ENCODE measurements at places on chromosomes 5 and 9. TPM values are rescaled to one million over a fixed set of nuclear protein-coding genes. Genes with fewer than 3 reads are reported as not detected.

- DNase-seq, result no peak
Measured at GRCh38 chr5:66247176-66247960, 103.3 kb downstream of the SREK1 start.

GRCh38 chr5:109519416-109519815 is 109.6 kb upstream of the PJA2 start:
- DNase-seq, result no peak

Gene CETN3
- total RNA-seq, result 36.7 TPM

Gene TMEM171
- total RNA-seq, result not detected

- DNase-seq, result no peak
Measured at GRCh38 chr5:95043234-95043633, 241.7 kb downstream of the MCTP1 start.

GRCh38 chr9:35488021-35488420 is 1.9 kb upstream of the RUSC2 start:
- no peak for DNase-seq

- DNase-seq, result no peak
Measured at GRCh38 chr5:56725711-56726411, 89.5 kb upstream of the MAP3K1 start.

- no peak for DNase-seq
Measured at GRCh38 chr9:108859459-108860114, 2.5 kb upstream of the ACTL7A start.

Gene PDCD1LG2
- total RNA-seq, result 1.1 TPM

- DNase-seq, result no peak
Measured at GRCh38 chr5:15887093-15887492, 292.5 kb downstream of the MARCHF11 start.

Gene CTXN3
- not detected for total RNA-seq

GRCh38 chr5:58666598-58667581 is 84.0 kb downstream of the RAB3C start:
- no peak for DNase-seq

- DNase-seq, result no peak
Measured at GRCh38 chr9:6845880-6846279, 88.1 kb downstream of the KDM4C start.

DNA sequence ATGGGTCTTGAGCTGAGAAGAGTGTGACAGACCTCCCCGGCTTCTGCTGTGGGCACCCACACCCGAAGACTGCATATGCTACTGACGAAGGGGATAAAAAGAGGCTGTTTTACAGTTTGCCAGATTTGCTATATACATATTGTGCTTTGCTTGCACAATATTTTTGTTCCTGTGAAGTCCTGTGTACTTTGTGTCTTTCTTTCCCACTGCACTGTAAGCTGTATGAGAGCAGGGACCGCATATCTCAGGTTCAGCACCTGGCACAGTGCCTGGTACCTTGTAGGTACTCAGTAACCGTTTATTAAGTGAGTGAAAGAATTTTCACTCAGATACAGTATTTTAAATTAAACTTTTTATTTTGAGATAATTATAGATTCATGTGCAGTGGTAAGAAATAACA is 8.2 kb upstream of the GARNL3 start:
- DNase-seq, result no peak

- no peak for DNase-seq
Measured at GRCh38 chr5:142320430-142320738, 4.4 kb downstream of the SPRY4 start.

Gene PCDHB16
- 18.3 TPM for total RNA-seq

Gene CYSRT1
- total RNA-seq, result not detected

GRCh38 chr5:150143350-150144245 is 12.0 kb downstream of the PDGFRB start:
- DNase-seq, result peak; percentile 95

DNA sequence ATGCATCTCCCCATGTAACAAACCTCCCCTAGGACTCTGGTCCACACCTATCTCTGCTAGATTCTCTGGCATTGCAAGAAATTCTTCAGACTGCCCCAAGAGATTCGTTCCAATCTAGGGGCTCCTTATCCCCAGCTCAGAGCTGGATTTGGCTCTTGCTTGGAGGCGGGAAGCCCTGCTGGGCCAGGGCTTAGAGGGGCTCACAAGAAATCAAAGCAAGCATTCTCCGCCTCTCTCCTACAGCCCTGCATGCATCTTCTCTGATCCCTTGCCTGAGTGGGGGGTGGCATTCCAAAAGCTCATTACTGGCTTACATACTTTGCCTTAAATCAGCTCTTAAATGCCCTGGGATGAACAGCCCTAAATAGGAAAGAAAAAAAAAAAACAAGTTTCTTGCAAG is 75.8 kb downstream of the KCNIP1 start:
- DNase-seq, result no peak

GRCh38 chr9:86321373-86321772 is 32.8 kb downstream of the TUT7 start:
- no peak for DNase-seq

GRCh38 chr5:113489299-113489698 is 1.0 kb upstream of the MCC start:
- no peak for DNase-seq

DNA sequence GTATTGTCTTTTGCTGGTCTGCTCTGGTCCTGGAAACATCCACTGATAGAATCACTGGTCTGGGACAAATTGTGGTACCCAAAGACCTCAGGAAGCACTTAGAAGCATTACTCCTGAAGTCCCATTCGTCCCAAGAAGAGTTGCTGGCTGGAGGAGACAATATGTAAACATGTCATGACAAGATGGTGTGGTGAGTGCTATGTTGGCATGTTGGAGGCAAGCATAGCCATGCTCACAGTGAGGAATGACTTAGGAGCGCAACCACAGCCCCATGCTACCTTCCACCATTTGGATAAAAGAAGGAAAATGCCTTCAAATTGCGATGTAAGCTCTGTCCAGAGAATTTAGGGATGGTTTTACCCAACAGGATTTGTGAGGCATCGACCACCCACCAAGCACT is 115.8 kb upstream of the STC2 start:
- no peak for DNase-seq

Gene PCDHA9
- total RNA-seq, result not detected

DNA sequence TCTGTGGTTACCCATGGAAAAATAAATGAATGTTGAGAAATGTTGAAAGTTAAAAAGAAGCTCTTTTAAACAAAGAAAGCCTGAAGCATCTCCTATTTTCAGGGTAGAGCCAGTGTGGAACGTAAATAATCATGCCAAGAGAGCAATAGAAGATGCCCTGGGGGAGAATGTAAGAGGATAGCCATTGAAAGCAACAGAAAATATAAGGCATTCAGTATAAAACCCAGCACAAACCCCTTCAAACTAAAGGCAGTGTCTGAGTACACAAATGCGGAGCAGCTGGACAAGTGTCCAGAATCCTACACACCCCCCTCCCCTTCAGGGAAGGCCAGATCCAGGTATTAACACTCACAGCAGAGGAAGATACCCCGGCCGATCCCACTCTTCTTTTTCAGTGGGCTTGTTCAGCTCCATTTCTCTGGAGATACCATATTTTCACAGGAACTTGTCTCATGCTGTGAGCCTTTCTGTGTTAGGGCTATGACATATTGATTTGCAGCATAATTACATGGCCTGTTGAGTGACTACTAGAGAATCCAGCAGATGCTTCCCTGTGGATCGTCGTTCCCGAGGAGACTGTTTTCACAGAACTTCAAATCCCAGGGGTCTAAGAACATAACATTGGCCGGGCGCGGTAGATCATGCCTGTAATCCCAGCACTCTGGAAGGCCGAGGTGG is 101.2 kb downstream of the PLK2 start:
- DNase-seq, result no peak

DNA sequence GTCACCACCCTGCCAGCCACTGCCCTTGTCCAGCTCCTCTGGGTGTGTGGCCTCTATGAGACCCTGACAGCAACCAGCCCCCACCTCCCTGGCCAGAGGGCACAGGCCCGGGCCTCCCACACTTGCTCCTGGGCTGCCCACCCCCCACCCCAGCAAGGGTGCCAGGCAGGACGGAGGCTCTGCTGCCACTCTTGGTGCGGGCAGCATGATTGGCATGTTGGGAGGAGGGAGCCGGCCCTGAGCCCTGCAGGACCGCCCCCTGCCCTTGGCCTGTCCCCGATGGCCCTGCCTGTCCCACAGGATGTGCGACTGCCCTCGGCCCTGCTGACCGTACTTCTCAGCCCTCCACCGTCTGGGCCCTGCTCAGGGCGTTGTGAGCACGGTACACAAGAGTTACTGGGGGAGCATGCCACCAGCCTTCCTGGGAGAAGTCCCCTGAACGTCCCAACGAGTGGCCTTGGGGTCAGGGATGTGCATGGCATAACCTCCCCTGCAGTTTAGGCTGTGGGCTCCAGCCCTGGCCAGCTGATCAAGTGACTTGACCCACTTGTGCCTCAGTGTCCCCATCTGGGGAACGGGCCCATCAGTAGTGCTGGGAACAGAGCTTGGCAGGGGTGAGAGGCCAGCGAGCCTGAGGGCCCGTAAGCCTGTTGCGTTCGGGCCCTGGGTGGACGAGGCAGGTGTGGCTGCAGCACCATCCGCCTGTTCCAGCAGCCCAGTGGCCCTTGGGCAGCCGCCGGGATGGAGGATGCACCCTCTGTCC is 16.0 kb downstream of the GPSM1 start:
- no peak for DNase-seq

Gene SPARC
- total RNA-seq, result 935 TPM

DNA sequence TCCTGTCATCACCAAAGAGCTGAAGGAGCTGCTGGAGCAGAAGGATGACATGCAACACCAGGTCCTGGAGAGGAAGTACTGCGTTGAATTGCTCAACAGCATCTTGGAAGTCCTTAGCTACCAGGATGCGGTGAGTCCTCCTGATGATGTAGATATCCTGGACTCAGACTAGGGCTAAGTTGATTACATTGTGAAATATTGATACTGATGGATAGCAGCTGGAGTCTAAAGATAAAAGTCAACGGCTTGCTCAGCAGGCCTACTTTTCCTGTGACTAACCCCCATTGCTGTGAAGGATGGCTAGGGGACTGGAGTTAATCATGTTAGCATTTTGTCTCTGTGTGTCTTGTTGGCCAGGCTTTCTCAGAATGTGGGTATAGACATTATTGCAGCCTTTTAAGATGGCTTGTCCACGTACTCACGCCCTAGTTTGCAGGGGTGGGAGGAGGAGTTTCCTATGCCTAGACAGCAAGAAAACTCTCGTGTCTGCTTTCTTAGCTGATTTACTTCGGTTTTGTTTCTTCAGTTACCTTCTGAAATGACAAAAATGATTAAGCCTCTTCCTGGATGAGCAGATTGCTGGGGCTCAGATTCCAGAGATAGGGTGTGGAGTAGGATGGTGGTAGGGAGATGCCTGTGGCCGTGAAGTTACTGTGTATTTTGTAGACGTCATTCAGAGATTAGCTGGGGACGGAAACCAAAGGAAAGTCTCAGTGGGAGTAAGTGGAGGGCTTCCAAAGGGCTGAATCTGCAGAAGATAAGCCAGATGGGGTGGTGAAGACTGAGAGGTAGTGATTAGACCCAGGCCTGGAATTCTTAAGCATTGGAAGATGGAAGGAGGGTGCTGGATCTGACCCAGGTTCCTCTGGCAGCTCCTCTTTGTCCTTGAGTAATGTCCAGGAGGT is 166.3 kb downstream of the DOCK2 start:
- DNase-seq, result no peak

GRCh38 chr9:124011460-124012301 is at the start of gene LHX2:
TSS of gene LHX2 (plus strand) at chr9:124011768. CDS start at chr9:124012349, 581 bp downstream.
- DNase-seq, result no peak

Gene PCDHB11
- 7.1 TPM for total RNA-seq

DNA sequence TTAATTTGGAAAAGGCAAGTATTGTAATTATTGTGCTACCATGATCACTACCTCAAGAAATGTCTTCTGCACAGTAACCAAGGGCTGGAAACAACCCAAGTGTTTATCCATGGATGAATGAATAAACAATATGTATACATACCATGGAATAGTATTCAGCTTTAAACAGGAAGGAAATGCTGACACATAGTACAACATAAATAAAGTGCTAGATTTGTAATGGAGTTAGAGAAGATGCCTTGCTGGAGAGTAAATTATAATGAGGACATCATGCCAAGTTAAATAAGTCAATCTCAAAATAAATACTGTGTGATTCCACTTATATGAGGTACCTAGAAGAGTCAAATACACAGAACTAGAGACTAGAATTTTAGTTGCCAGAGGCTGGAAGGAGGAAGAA is 160.0 kb downstream of the CCDC192 start:
- DNase-seq, result no peak

GRCh38 chr5:93612855-93613243 is 29.8 kb downstream of the NR2F1 start:
- no peak for DNase-seq

DNA sequence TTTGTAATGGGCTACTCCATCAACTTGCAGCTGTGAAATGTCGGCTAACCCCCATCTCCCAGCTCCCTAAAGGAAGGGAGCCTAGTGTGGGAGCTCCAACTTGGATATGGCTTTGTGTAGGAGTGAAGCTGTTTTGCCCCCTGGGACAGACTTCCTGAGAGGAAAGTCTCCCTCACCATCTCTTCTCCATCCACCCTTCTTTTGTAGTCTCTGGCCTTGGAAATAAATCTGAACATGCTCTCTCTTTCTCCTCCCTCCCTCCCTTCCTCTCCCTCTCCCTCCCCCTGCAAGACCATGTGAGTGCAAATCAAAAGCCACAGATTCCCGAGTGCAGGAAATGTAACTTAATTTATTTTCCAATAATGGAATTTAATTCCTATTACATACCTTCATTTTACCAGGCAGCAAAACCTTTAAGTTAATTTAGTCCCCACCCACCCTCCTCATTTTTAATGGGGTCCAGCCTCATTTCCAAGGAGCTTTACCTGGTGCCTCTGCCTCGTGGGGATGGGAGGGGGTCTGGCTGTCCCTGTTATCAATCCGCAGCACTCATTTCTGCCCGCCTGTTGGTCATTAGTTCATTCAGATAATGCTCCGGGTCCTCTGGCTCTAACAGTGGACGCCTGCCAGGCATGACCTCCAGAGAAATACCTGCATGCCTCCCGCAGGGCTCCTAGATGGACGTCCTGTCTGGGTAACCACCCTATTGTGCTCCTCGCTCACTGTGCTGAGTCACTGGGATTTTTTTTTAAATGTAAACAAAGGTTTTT is 122.9 kb upstream of the TAF11L2 start:
- DNase-seq, result no peak

Measured in ascending aorta (tissue), 2 donors.